ENCODE measurements at places on chromosomes 16 and 17. TPM values are rescaled to one million over a fixed set of nuclear protein-coding genes. Genes with fewer than 3 reads are reported as not detected.

GRCh38 chr17:6408735-6409134 lies 26.2 kb downstream of the AIPL1 start:
- no peak for DNase-seq

DNA sequence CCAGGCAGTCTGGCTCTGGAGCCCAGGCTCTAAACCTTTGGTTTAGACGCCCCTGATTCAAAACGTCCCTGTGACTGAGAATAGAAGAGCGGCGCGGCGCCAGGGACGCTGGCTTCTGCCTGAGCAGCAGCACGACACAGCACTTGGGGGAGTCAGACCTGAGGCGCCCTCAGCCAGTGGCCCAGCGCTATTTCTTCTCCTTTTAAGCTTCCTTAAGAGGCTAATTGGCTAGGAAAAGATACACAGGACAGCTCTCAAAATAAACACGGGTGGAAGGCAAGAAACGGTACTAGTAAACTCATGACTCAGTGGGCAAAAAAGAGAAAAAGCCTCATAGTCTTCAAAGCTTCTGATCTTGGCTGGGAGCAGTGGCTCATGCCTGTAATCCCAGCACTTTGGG lies 34.9 kb downstream of the GTF3C1 start:
- DNase-seq, result peak; percentile 67

- no peak for DNase-seq
These were observed 59.5 kb downstream of the USP22 start for GRCh38 chr17:20983359-20983637.

The TMEM220 gene
- 12.3 TPM for polyA plus RNA-seq

GRCh38 chr17:74742153-74742515 lies 5.1 kb downstream of the RAB37 start:
- DNase-seq, result no peak

DNA sequence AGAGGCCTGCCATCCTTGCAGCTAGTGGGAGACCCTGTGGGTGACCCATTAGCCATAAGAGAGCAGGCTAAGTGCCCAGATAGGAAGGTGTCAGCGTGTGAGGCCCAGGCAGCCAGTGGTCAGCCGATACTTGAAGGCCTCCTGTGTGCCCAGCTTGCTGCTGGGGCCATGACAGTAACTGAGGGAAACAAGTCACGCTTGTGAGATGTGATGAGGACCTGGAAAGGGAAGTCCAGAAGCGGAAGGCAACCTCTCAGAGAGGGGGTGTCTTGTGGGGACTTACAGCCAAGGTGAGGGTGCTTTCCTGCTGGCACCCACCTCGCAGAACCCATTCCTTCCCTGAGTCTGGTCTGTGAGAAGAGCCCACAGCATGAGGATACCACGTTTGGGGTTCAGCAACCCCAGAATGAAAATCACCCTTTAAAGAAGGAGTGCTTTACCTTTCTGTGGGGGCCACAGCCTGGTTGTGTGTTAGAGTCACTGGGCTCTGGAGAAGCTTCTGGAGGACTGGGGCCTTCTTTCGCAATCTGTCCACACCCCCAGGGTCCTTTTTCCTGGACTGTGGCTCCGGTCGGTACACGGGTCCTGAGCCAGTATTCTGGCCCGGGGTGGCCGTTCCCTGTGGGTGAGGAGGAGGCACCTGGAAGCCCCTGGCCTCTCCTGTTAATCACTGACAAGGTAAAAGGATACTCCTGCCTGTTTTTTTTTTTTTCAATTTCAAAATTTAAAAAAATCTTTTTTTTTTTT lies 53.9 kb downstream of the PLCG2 start:
- no peak for DNase-seq

DNA sequence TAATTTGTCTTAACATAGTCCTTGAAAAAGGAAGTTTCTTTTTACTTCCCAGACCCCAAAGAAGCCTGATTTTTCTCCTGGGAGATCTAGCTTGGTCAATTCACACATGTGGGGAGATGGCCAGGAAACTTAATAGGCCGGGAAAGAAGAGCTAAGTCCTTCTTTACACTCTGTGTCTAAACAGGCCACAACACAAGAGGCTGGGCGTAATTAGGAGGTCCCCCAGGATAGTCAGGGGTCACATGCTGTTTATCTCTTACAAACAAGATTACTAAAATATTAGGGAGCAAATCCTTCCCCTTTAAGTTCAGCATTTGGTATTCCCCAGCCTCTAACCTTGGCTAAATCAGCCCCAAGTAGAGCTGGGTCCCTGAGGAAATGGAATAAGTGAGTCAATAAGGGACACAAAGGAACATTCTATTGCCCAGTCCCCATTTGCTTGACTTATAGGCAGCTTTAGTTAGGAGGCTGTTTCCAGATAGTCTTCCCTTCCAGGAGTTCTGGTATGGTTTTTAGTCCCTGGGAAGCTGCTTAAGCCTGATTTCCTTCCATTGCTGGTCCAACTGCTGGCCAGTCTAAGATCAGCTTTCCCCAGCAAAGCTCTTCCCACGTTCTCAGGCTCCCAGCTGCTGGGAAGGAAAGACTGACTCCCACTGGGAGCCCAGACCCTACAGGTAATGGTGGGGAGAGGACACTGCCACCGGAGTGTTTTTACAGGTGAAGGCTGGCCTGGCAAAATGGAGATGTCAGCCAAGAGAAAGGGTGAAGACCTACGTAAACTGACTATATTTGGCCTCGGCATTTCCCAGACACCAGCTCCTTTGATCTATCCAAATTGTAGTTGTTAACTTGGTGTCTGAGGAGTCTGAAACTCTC lies 14.1 kb upstream of the HOXB9 start:
- DNase-seq, result no peak

The KRTAP9-4 gene
- polyA plus RNA-seq, result not detected

GRCh38 chr16:20899071-20899470 lies 1.1 kb downstream of the DCUN1D3 start:
- no peak for DNase-seq

The SPHK1 gene
- 20.8 TPM for polyA plus RNA-seq

The CD300A gene
- polyA plus RNA-seq, result 1.9 TPM

The MGAT5B gene
- 0.09 TPM for polyA plus RNA-seq

The TEKT5 gene
- polyA plus RNA-seq, result not detected

DNA sequence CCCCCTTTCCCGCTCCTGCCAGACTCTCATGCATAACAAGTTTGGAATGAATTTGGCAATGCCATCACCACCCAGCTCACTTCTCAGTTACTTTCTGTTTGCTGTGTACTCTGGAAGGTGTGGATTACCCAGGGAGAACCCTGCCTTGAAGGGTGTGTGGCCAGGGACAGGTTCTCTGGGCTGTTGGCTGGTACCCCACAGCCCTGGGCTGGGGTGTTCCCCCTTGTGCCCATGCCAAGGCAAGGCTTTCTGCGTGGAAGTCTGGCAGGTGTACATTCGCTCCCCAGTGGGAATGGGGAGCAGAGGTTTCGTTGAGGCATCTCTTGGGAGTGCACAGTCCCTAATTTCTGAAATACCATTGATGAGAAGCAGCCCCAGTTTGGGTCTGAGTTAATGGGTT lies 187.7 kb downstream of the CCDC182 start:
- DNase-seq, result no peak

The SOX15 gene
- polyA plus RNA-seq, result 2.6 TPM

The RPH3AL gene
- polyA plus RNA-seq, result 4.5 TPM

The HS3ST3B1 gene
- polyA plus RNA-seq, result 0.73 TPM

DNA sequence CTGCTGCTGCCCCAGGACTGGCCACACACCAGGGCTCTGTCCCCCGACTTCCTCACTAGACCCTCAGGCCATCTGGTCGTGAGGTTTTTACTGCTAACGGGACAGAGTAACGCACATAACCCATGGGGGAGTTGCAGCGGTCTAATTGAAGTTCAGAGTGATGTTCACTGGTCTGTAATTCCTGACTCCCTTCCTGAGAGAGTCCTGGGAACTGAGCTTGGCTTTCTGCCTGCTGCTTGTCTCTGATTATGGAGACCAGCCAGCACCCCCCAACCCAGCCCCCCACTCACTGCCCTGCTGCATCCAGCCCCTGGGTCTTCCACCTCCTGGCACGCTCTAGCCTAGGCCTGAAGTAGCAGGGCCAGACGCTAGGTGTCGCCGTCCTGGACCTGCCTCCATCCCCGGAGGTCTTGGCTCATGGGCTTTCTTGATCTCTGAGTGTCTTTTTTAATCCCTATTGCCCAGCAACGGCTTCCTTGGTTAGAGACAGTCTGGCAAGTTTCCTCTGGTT lies 192.9 kb downstream of the CCDC182 start:
- peak; percentile 37 for DNase-seq

DNA sequence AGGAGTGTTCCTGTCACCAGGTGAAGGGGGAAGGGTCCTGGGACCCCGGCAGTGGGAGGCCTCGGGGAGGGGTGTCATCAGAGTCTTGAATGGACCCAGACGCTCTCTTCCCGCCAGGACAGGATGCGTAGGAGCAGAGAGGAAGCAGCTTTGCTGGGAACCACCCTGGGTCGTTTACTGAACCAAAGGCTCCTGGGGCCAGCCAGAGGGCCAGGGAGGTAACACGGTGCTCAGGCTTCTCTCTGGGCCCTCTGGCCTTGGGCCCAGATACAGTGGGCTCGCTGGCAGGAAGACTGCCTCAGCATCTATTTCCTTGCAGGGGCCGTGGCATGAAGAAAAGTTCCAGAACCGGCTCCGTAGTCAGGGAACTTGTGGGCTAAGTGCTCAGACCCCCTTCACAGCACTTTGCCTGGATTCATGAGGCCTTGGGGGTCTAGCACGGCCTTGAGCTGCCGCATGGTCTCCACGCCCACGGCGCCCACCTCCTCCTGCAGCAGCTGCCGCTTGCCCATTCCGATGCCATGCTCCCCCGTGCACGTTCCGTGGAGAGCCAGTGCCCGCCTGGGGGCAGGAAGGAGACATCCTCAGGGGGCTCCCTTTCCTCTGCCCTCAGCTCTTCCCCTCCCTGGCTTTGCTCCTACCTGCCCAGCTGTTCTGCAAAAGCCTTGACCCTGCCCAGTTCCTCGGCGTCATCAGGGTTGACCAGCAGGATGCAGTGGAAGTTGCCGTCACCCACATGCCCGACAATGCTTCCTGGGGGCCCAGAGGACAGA lies 4.4 kb downstream of the LDHD start:
- DNase-seq, result peak; percentile 66

DNA sequence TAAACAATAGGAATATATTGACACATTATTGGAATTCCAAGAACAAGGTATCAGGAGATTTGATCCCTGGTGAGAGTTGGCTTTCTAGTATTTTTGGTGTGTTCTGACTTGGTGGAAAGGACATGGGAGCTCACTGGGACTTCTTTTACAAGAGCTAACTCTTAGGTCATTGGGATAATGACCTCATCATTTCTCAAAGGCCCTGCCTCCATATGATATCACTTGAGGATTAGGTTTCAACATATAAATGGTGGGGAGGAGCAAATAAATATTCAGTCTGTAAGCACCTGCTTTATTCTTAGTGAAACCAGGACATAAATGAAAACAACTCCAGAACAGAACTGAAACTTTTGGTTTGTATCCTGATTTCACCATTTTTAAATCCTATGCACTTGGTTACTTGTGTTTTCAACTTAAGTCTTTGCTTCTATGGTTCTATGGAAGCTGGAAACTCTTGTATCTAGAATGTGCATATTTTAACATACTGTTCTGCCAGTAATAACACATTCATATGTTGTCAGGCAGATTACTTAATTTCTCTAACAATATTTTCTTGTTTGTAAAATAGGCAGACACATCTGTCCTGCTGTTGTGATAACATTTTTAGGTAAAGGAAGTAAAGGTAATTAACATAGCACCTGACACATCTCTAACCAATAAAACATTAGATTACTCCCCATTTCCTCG lies 1527.7 kb upstream of the CDH8 start:
- no peak for DNase-seq

The NPB gene
- polyA plus RNA-seq, result 0.73 TPM

The DNAH2 gene
- polyA plus RNA-seq, result 0.01 TPM

The SCARF1 gene
- 22.6 TPM for polyA plus RNA-seq

DNA sequence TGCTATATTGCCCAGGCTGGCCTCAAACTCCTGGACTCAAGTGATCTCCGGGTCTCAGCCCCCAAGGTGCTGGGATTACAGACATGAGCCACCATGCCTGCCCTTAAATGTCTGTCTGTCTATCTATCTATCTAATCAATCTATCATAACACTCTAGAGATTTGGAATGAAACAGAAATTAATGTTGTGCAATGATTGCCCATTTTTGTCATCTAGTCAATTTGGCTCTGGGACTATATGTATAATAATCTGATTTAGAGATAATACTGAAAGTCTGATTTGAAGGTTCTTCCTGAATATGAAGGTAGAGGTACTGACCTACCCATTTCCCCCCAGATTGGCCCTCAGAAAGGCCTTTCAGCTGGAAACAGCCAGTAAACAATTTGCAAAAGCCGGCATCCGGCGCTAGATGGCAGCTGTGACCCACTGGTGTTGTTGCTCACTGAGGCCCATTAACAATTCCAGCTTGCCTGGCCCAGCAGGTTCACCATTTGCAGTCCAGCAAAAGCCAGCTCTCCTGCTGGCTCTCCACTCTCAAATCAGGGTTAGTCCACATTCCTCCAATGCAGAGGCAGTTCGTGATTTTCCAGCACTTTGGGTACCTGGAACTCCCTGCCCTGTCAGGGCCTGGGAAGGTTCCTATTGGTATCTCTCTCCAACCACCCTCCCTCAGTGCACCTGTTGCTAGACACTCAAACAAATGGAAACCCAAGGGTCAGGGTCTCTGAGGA lies 22.9 kb upstream of the C16orf87 start:
- DNase-seq, result peak; percentile 76

GRCh38 chr17:64022611-64023063 lies 2.2 kb upstream of the ICAM2 start:
- DNase-seq, result no peak

The NPIPA5 gene
- 1.7 TPM for polyA plus RNA-seq

The PIK3R5 gene
- 2.0 TPM for polyA plus RNA-seq

DNA sequence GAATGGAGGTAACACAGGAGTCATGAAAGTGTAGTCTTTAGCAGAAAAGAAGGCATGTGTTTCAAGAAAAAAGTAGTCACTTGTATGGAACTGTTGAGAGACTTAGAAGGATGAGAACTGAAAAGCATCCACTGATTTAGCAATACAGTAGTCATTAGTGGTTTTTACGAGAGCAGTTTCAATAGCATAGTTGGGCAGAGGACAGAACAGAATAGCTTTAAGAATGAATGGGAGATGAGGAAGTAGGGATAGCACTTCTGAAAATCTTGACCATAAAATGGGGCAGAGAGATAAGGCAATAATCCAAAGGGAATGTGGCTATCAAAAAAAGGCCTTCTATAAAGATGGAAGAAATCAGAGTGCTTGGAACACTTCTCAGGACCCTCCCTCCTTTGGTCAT lies 64.8 kb upstream of the C17orf78 start:
- no peak for DNase-seq

- no peak for DNase-seq
These were observed 69.5 kb downstream of the PARN start for GRCh38 chr16:14560523-14560922.

DNA sequence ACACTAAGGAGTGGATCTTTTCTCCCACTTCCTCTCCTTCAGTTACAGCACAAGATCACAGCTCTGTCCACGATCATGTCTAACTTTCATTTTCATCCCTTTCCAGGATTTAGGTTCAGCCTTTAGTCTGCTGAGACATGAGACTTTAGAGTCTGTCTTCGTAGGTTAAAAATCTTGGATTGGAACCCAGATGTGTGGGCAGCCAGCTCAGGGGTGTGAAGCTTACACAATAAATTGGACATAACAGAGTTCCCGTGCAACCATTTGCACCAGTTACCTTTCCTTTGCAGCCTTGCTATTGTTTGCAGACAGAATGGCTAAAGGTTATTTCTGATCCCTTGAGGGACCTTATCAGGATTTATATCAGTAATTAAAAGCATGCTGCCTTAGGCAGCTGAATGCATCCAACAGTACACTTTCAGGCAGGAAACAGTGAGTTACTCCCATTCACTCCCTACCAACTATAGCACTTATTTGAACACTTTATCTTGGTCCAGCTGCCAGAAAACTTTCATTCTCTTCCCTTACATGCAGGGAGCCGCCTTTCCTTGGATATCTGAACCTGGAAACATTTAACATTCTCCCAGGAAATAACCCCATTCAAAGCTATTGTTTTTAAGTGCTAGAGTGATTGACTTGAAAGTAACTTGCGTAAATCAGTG lies 87.3 kb downstream of the TMEM100 start:
- peak; percentile 14 for DNase-seq

The RAB37 gene
- polyA plus RNA-seq, result 0.93 TPM

The SHISA9 gene
- polyA plus RNA-seq, result 0.07 TPM

Measured in heart right ventricle (tissue), 16 donors.